ENCODE measurements at places on chromosomes 5 and 9.

DNA sequence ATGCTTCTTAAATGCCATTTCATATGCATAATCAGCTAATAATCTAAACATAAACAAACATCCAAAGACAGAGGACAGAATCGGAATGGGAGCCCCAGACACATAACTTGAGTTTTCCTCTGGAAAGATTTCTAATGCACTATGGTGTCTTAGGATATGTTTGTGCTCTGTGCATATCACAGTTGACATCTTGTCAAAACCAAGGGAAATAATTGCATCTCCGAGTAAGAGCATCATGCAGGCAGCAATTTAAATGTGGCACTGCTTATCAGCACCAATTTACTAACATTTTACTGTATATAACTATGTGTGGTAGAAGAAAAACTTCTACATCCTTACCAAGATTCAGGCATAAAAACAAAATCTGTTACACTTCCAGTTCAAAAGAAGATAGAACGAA, 217.9 kb downstream of the GLIS3 start:
- no peak for DNase-seq

GRCh38 chr5:149917073-149917676, 27.4 kb downstream of the PDE6A start:
- no peak for DNase-seq

DNA sequence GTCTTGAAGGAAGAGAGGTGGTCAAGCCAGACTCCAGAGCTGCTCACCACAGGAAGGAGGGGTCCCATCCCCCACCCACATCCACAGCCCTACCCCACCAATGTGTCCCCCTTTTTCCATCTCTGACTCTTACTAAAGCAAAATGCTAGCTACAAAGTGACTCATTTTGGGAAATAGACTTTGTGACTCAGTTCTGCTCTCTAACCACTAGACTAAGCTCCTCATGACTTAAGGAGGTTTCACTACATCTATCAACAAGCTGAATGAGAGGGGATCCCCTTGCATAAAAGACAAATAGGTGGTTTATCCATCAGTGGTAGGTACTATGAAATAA, 35.1 kb upstream of the ADRB2 start:
- DNase-seq = no peak

DNA sequence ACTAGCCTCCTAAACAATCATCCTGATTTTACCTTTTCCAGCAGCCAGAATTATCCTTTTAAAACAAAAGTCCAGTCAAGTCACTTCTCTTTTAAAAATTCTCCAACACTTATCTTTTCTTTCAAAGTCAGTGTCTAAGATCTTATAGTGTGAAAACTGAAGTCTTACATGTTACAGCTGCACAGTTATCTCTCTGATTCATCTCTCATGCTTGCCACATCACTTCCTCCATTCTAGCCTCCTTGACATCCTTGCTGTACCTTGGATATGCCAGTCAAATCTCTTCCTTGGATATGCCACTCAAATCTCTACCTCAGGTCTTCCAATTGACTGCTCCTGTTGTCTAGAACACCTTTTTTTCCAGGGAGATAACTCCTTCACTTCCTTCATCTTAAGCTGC, 361.7 kb upstream of the FTMT start:
- no peak for DNase-seq

DNA sequence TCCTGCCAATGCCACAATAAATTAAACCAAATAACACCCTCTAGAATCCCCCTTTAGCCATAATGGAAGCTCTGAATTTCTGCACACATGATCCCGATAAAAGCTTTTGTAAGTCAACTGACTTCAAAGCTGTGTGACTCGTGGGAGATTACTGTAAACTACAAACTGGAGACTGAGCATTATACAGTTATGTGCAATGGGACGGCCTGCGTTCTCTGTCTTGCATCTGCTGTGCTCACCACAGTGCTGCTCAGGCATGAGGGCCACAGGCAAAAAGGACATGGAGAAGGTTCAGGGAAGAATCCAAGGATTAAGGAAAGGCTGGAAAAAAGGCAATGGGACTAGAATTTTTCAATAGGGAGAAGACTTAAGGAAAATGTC, 184.2 kb downstream of the FANCC start:
- no peak for DNase-seq

DNA sequence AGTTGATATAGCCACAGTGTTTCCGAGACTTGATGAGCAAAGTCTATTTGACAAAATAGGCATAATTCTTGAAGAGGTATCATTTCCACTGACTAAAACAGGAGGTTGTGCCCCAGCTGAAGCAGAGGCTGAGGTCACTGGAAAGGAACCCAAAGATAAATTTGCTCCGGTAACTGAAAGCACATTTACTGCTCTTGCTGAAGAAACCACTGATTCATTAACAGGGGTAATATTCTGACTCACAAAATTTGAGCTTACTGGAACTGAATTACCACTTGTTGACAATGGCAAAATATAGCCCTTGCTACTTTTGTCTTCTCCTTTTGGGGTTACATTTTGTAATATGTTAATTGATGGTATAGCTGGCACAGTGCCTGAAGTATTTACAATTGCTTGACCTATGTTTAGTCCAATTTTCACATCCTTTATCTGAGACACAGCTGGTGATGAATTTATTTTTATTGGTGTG, 30.2 kb downstream of the MLANA start:
- DNase-seq = no peak

- no peak for DNase-seq
These were observed 26.6 kb downstream of the LHX6 start for GRCh38 chr9:122202111-122202510.

DNA sequence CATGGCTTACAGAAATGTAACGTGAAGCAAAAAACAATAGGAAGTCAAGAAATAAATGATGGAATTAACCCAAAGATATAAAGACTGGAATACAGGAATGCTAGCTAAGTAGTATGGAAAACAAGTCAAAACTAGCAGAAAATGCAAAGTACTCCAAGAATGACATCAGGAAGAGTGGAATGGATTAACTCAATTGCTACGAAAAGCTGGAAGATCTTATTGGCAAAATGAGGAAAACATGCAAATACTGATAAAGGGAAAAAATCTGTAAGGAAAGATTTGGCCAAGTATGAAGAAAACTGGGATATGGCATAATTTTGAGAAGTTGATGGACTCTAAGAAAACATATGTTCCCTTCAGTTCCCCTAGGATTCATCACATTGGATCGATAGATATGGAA, 324.5 kb upstream of the ZNF608 start:
- no peak for DNase-seq

- no peak for DNase-seq
These were observed 151.5 kb upstream of the DAPK1 start for GRCh38 chr9:87346061-87346665.

DNA sequence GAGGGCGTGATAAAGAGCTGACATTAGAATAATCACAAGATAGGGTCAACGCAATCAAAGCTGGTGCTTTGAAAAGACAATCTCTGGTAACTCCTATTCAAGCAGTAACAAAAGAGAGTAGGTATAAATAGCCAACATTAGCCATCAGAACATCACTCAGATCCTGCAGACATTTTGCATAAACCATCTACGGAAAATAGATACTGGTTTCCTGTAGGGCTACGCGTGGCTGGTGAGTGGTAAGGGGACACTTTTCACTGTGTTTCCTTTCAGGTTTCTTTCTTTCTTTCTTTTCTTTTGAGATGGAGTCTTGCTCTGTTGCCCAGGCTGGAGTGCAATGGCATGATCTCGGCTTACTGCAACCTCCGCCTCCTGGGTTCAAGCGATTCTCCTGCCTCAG, 22.3 kb downstream of the TTF1 start:
- no peak for DNase-seq

DNA sequence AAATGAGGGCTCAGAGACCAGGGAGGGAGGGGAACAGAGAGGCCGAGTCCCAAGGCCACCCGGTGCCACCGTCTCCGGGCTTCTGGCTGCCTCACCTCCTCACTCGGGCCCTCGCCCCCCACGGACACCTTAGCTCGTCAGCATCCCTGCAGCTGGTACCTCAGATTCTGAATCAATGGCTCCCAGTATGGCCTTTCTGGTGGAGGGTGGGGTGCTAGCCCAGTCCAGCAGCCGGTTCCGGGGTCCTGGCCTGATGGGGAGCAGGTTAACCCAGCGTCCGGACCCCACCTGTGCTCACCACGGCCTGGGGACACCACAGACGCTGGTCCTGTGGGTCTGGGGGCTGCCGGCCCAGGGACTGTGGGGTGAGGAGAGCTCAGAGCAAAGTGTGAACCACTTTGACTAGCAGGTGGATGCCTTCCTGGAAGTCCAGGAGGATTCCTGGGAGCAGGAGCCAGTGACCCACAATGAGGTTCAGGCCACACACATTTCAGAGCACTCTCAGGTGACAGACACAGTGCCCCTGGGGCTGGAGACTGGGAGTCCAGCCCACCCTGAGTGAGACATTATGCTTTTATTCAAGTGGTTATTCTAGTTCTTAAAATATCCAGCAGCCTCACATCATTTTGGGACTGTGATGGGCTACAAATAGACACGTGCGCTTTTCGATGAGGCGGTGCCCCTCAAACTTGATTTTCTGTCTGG, 53.3 kb downstream of the AHRR start:
- peak; percentile 84 for DNase-seq

DNA sequence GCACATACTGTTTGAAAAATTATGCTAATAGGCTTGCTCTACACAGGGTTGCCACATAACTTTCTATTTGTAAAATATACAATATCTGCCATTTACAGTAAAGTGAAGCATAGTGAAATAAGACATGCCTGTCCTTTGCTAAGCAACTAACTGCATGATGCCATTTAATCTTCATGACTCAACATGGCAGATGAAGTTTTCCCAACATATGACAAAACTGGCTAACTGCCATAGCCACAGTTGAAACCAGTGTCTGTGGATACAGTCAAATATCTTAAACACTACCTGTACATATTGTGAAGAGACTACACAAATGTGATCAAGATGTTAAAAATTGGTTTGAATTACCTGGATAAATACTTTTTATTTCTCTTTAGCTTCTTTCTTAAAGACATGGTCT, 3.1 kb upstream of the DMAC1 start:
- DNase-seq = no peak

GRCh38 chr9:114484854-114485443, 20.3 kb downstream of the WHRN start:
- no peak for DNase-seq

DNA sequence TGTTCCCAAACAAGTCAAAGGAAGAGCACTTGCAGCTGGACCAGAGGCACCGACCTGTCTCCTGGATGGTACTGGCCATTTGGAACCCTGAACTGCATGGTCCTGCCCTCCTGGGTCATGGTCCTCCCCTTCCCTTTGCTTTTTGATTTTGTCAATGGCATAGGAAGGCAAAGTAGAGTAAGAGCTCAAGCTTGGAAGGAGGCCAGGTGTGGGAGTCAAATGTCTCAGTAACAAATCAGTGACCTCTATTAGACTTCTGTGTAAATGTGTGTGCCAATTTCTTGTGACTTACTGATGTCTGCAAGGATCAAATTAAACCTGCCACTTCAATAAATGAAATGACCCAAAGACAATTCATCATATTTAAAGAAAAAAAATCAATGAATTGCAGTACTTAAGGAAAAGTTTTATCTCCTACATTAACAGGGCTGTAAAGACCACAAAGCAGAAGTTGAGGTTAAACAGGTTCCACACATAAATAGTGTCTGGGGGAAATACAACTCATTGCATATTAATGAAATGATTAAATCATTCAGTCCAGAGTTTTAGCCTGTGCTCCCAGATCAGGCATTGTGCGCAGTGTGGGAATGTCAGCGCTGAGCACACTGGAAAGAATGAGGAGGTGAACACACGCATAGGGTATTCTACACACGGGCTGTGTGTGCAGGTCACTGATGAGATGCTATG, 32.7 kb downstream of the OSMR start:
- DNase-seq = no peak

- DNase-seq = no peak
These were observed 58.6 kb downstream of the IL6ST start for GRCh38 chr5:55936100-55936693.

GRCh38 chr5:75200776-75201175, 35.9 kb downstream of the ANKRD31 start:
- no peak for DNase-seq

DNA sequence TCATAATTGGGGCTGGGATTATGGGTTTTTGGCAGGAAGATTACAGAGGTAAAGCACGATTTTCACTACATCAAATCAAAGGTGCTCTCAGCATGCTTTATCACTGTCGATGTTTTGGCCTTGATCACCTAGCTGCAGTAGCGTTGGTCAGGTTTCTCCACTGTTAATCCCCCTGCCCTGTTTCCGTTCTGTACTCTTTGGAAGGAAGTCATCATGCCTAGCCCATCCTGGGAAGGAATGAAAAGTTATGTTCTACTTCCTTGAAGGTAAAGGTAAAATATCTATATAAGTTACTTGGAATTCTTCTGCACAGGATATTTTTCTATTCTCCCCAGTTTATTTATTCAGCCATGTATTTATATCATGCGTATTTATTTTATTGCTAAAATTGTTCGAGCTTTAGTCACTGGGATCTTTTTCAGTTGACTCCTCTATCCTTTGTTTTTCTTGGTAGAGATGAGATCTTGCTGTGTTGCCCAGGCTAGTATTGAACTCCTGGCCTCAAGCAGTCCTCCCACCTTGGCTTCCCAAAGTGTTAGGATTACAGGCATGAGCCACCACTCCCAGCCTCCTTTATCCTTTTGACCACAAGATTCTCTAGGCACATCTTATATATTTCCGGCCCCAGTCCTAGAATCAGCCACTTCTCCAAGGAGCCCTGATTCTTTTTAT, 25.3 kb downstream of the FAF2 start:
- DNase-seq = no peak

DNA sequence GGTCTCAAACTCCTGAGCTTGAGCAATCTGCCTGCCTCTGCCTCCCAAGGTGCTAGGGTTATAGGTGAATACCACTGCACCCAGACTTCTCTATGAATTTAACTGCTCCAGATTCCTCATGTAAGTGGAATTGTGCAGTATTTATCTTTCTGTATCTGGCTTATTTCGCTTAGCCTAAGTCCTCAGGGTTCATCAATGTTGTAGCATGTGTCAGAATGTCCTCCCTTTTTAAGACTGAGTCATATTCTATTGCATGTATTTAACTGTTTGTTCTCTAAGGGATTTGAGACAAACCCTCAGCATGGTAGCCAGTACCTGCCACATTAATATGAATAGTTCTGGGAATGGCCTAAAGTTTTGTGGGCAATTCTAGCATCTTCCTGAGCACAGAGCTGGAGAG, 53.9 kb upstream of the TUT7 start:
- no peak for DNase-seq
